Fibroblast of lung (primary cell): ENCODE measurements at places on chromosomes 7 and 10. TPM values are rescaled to one million over a fixed set of nuclear protein-coding genes. Genes with fewer than 3 reads are reported as not detected.

GRCh38 chr7:7870555-7870954, 98.0 kb upstream of the GLCCI1 start:
- no peak for DNase-seq

- no peak for DNase-seq
These were observed 142.9 kb upstream of the TRIM24 start for GRCh38 chr7:138317044-138317596.

DNA sequence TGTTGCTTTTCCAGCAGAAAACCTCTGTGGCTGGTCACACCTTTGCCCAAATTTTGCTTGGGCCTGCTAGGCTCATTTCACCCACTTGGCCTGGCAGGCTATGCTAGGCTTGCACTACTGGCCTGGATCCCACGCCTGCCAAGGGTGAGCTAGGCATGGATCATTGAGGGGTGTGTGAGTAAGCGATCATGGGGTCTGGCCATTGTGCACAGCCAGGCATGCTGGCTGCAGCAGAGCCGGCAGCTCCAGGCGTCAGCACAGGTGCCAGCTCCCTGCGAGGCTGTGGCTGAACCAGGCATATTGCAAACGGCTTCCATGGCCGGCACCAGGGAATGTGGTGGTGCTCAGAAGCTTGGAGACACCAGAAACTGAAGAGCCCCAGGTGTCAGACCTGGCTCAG, 19.2 kb downstream of the CFAP70 start:
- no peak for DNase-seq

PRKCQ gene
- polyA plus RNA-seq = 0.01 and 0.05 TPM in 2 replicates

SCART1 gene
- 0.84 and 0.86 TPM in 2 replicates for polyA plus RNA-seq

CALHM2 gene
- 29.8 and 37.2 TPM in 2 replicates for polyA plus RNA-seq
